ENCODE measurements at places on chromosomes 5 and 9. TPM values are rescaled to one million over a fixed set of nuclear protein-coding genes. Genes with fewer than 3 reads are reported as not detected.

DNA sequence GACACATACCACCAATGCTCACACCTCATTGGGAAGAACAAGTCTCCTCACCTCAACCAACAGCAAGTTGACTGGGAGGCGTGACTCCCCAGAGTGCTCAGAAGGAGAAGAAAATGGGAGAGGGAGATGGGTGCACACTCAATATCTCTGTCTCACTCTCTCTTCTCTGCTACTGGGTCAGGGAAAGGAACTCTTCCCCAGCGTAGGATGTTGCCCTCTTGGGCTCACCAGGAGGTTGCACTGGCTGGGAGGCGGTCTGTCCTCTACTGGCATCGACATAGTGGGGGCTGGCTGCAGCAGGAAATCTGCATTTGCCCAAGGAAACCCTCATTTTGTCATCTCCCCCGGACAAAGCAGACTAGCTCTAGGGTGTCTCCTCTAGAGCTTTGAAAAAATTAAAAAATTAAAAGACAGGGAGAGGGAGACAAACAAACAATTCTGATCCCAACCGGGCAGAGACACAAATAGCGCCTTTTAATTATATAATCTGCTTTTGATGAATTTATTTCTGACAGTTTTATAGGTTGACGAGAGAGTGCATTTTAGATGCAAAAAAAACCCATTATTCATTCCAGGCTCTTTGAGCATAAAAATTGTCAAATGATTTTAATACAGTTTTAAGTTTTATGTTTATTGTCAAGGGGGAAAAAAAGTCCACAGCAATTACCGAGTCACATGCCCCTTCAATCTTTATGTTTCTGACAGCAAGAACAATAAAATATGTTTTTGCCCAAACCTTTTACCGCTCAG, 179.3 kb upstream of the MVB12B start:
- DNase-seq = no peak

- no peak for DNase-seq
Measured at GRCh38 chr5:160281275-160281674, 31.1 kb downstream of the CCNJL start.

- no peak for DNase-seq
Measured at GRCh38 chr5:44051591-44051990, 337.6 kb downstream of the FGF10 start.

GRCh38 chr9:72203205-72203803, 54.1 kb downstream of the GDA start:
- peak; percentile 34 for DNase-seq

The PRDM9 gene
- total RNA-seq = not detected

The MARCHF6 gene
- 68.4 TPM for total RNA-seq

The ITK gene
- not detected for total RNA-seq

The CATSPER3 gene
- 0.10 TPM for total RNA-seq
